ENCODE measurements at places on chromosomes 5 and 9.
A peak's percentile ranks its signal among the peaks of the same experiment; 100 is the strongest.

DNA sequence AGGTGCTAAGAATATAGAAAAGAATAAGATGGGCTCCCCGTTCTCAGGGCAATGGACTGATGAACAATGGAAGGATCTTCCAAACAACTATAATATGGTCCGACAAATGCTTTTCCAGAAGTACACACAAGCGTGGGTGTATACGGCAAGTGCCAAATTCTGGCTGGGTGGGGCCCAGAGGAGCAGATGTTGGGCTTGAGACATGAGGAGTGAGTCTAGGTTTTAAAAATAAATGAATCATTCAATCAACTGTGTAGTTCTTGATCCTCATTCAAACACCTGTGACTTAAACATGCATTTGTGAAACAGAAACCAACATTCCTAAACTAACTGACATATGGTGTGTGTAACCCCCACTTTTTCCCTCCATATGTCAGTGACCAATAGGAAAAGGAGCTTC lies 47.9 kb downstream of the MFAP3 start:
- no peak for DNase-seq

- no peak for DNase-seq
Observed at GRCh38 chr5:135832941-135833920, 1.2 kb upstream of the SLC25A48 start.

DNA sequence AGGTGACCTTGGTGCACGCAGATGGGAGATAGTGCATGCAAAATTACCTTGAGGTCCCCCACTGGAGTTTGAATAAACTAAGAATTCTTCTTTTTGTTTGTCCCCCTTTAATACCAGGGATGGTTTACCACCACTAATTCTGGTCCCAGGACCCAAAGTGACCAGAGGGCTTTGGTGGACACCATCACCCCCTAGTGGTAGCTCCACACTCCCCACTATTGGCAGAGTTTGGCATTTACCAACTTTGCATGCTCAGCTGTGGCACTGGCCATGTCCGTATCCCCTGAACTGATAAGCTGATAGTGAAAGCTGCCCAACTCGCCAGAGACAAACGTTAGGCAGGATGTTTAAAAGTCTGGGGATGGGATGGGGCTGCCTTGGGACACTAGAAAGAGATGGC lies 3.3 kb downstream of the ASTN2 start:
- DNase-seq, result no peak

GRCh38 chr9:38001430-38001829 lies 67.6 kb downstream of the SHB start:
- DNase-seq, result no peak

DNA sequence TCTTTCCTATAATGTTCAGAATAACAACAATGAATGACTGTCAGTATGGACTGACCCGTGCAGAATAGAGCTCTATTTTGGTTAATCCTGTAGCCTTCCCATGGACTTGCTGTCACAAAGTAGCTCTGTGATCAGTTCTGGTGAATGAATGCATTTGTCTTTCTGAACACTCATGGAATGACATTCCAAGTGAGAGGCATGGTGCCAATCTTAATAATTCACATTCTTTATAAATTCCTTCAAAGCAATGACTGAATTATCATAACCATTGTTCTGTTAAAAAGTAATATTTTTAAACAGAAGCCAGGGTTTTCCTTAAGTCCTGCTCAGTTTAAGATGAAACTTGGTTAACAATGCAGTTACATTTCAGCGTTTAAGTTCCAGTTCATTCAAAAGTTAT lies 360.5 kb downstream of the ICE1 start:
- no peak for DNase-seq

- DNase-seq, result peak; percentile 41
Observed at GRCh38 chr5:37738057-37738691, 101.7 kb downstream of the GDNF start.

DNA sequence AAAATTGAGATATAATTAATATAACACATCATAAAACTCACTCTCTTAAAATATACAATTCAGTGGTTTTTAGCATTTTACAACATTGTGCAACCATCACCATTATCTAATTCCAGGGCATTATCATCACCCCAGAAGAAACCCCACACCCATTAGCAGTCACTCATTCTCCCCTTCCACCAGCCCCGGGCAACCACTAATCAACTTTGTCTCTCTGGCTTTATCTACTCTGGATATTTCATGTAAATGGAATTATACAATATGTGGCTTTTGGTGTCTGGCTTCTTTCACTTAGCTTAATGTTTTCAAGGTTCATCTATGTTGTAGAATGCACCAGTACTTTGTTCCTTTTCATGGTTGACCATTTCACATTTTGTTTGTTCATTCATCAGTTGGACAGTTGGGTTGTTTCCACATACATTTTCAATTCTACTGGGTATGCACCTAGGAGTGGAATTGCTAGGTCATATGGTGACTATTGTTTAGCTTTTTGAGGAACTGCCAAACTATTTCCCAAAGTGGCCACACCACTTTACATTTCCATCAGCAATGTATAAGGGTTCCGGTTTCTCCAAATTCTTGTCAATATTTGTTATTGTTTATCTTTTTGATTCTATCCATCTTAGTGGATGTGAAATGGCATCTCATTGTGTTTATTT lies 62.4 kb downstream of the MARCHF3 start:
- no peak for DNase-seq

GRCh38 chr5:61333321-61333953 lies 1.4 kb downstream of the ZSWIM6 start:
- DNase-seq, result peak; percentile 38

DNA sequence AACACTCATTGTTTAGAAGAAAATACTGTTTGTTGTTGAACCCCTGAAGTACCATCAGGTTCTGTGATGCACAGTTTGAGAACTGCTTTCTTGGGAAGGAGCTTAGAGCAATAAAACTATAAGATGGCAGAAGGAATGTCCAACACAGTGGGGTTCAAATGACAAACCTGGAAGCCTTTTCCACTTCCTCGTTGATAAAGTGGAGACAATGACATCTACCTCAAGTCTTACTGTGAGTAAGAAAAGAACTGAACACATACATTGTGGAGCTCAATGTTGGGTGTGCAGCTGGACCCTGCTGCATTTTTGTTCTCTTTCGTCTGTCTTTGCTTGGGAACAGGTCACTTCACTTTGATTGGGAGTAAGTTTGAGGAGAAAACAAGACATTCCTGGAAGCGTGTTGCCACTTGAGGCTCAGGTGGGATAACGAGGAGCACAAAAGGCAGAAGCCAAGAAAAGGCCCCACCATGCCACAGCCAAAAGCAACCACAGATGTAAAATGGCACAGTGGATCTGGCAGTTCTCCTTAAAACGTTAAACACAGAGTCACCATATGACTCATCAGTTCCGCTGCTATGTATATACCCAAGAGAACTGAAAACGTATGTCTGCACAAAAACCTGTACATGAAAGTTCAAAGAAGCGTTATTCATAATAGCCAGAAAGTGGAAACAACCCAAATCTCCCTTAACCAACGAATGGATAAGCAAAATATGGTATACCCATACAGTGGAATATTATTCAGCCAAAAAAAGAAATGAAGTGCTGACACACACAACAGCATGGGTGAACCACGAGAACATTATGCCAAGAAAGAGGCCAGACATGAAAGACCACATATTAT lies 42.9 kb upstream of the SUB1 start:
- peak; percentile 31 for DNase-seq

DNA sequence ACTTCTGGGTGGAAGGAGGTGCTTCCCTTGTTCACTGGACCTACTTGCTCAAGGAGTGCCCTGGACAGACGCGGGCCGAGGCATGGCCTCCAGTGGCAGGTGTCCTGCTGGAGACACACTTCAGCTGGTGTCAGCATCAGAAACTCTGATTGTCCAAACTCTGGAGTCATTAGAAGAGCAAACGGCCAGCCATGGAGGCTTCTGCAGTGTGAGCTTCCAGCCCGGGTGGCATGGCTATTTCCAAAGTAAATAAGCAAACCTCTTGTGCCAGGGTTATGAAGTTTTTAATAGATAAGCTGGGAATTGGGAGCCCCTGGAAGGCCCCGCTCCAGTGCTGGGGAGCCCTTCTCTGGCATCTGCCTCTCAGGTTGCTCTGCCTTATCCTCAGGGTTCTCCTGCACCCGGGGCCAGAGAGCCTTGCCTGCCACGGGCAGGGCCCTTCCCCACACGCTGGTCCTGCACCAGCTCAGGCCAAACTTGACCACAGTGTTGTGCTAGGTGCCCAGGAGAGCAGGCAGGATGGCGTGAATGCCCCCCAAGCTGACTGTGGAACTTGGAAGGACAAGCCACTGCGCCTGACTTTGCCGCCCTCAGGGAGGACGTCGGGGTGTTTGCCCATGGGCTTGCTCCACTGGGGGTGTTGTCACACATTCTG lies 285.6 kb downstream of the GADD45G start:
- no peak for DNase-seq

DNA sequence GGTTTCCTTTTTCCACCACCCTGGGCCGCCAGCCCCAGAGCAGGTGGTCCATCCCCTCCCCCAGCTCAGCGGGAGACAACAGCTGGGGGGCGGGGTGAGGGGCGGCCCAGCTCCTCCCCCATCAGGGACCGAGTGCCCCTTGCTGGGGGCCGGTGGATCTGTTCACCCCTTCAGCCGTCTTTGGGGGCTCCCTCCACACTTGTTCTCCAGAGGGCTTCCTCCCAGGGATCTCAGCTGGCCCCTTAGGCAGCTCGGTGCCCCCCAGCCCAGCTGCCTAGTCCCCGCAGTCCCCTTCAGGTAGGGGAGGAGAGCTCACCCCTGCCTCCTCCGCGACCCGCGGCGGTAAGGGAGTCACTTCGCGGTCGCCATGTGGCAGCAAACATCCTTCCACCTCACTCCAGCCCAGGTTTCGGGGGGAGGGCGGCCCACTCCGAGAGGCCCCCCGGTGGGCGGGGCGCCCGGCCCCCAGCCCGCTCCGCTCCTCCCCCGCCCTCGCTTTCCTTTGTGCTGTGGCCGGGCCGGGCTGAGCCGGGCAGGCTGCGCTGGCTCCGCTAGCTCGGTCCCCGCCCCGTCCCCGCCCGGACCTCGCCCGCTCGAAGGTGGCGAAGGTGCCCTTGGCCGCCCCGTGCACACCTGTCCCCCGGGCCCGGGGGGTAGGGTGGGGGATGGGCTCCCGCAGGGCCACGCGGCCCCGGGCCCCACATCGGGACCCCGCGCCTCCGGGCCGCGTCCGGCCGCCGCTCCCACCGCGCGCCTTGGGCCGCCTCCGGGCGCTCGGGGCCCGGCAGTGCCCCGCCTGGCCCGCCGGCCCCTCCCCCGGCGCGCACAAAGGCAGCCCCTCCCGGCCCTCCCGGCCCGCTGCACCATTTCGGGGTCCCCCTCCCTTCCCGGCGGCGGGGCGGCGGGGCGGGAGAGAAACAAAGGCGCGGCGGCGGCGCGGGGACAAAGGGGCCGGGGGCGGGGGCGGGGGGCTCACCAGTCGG lies 683 bp downstream of the DBN1 start:
- DNase-seq, result peak; percentile 67

DNA sequence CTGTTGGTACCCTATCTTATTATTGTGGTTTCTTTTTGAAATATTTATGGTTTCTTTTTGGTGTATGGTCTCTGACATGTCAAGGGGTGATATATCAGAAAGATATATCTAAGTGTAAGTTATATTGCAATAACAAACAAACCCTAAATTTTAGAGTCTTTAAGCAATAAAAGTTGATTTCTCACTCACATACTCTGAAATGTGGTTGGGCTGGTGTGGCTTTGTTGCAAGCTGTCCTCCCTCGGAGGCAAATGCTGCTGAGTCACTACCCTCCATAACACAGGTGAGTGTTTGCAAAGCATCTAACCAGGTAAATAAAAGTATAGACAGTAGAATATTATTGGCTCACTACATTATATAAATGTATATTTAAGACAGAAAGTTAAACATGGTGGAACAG lies 253.2 kb downstream of the CDH18 start:
- DNase-seq, result no peak

- DNase-seq, result no peak
Observed at GRCh38 chr9:135577256-135577655, 15.7 kb downstream of the PAEP start.

DNA sequence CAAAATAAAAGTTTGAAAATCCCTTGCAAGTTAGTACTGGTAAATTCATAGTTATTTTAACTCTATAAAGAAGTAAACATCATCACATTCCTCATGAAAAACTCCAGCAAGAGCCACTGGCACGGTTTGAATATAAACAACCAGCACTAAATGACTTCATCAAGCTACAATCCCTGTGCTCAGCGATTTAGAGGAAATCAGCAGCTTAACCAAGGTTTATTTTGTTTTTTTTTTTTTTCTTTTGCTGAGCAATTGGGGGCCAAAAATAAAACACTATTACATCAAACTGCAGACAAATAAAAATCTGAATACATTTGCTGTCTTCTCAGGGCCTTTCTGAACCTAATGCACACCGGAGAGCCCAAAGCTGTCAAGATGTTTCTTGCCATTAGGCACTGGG lies 106.2 kb upstream of the SLC24A2 start:
- no peak for DNase-seq

DNA sequence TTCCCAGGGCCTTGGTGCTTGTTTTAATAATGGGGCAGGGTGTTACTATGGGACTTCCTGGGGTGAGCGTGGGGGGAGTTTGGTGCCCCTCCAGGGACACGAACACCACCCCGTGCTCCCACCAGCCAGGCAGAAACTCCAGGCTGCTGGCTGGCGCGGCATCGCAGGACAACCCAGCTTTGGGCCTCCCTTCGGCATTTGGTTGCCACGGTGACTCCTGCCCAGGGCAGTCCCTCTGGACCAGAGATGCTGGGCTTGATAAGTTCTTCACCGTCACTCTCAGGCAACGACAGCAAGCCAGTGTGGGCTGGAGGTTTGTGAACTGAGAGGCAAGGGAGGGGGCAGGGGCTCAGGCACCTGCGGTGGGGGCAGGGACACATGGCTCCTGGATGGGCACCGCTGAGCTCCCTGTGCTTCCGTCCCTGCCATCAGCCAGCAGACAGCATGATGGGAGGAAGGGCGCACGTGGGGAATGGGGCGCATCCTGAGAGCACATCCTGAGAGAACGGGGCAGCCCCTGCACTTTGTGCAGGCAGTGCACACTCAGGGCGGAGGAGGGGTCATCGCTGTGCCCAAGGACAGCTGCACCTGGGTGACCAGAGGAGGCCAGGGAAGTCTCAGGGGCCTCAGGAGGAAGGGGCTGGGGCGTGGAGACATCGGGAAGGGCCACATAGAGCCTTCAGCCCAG lies 116.4 kb downstream of the RXRA start:
- DNase-seq, result no peak

- DNase-seq, result no peak
Observed at GRCh38 chr9:27368316-27368985, 71.5 kb upstream of the EQTN start.

GRCh38 chr9:98521141-98521540 lies 187.6 kb downstream of the GABBR2 start:
- no peak for DNase-seq

DNA sequence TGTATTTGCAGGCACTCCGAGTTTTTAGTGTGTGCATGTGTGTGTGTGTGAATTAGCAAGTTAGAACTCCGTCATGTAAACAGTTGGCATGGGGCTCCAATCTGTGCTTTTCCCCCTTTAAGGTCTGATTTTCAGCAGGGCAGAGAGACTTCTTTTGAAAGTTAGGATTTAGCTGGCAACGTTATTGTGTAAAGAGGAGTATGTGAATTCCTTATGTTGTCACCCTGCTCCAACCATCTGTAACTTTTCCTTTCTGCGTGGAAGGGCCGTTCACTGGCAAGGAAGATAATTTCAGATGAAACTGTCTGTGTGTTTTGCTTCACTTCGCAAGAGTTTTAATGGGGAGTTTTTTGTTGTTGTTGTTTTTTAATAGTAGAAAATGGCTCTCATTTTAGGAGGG lies 332 bp downstream of the SGCD start:
- no peak for DNase-seq
